ENCODE measurements at places on chromosomes 6 and 20.

- no peak for DNase-seq
Observed at GRCh38 chr20:63457737-63458136, 14.7 kb downstream of the KCNQ2 start.

DNA sequence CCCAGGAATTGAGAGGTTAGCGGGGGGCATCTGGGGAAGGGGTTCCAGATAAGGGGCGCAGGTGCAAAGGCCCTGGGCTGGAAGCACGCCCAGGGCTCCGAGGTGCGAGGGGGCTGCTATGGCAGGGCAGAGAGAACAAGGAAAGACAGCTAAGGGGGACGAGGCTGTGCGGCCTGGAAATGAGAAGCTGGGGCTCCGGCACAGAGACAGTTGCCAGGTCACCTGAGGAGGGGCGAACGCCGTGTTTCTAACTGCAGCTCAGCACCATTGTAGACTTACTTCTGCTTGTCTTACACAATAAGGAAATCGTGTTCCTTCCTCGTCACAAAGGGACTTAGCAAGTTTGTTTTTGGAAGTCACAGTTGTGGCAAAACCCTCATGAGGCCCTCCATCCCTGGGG, 68.9 kb upstream of the TBXT start:
- DNase-seq, result no peak

DNA sequence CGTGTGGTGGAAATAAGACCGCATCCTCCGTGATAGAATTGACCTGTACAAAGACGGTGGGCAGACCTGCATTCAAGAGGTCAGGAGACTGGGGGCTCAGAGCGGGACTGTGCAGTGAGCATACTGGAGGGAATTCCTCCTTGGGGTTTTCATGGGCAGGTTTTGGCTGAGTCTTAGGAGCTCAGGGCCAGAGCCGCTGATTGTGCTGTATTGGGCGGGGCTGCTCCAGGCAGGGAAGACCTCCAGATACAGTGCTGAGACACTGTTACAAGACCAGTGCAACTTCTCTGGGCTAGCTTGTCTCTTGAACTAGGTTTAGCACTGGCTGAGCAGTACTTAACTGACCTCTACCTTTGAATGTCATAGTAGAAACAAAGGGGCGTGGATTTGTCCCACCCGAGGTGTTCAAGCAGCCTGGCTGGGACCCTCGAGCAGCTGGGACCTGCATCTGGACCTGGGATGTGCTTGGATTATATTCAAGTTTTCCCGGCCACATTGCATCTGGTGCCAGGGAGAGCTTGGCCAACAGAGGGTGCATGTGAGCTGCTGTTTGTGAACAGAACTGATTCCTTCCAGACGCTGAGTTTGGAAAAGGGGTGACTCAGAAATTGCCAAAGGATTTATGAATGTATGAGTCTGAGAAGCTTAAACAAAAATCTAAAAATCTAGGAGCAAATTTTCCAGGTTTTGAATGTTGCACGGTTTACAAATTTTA, 33.4 kb upstream of the SLC22A1 start:
- DNase-seq, result no peak

- no peak for DNase-seq
Observed at GRCh38 chr20:51169813-51170212, 146.9 kb upstream of the KCNG1 start.

- no peak for DNase-seq
Observed at GRCh38 chr6:1834207-1834606, 224.5 kb downstream of the FOXC1 start.

DNA sequence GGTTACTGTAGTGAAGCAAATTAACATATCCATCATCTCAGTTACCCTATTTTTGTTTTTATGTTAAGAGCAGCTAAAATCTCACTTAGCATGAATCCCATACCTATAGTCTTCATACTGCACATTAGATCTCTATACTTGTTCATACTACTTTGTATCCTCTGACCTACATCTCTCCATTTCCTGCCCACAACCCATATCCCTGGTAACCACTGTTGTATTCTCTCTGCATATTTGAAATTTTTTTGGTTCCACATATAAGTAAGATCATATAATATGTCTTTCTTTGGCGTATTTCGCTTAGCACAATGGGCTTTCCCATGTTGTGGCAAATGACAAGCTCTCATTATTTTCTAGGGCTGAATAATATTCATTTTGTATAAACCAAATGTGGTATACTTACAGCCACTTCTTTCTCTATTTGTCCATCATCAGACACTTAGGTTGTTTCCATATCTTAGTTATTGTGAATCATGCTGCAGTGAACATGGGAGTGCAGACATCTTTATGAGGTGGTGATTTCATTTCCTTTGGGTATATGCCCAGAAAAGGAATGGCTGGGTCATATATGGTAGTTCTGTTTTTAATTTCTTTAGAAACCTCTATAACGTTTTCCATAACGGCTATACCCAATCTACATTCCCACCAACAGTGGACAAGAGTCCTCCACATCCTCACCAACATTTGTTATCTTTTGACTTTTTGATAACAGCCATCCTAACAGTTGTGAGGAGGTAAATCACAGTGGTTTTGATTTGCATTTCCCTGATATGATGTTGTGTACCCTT, 39.8 kb downstream of the BACH2 start:
- DNase-seq, result no peak

GRCh38 chr20:59364611-59365010, 64.2 kb downstream of the EDN3 start:
- no peak for DNase-seq

GRCh38 chr20:35619196-35620095, 3.8 kb downstream of the SPAG4 start:
- peak; percentile 49 for DNase-seq
